ENCODE measurements at places on chromosomes 3 and 15.

- DNase-seq = no peak
Measured at GRCh38 chr15:35305946-35306345, 220.9 kb upstream of the NANOGP8 start.

- DNase-seq = no peak
Measured at GRCh38 chr3:30428251-30428650, 178.2 kb upstream of the TGFBR2 start.

- no peak for DNase-seq
Measured at GRCh38 chr15:81473177-81473576, 99.2 kb upstream of the TMC3 start.

DNA sequence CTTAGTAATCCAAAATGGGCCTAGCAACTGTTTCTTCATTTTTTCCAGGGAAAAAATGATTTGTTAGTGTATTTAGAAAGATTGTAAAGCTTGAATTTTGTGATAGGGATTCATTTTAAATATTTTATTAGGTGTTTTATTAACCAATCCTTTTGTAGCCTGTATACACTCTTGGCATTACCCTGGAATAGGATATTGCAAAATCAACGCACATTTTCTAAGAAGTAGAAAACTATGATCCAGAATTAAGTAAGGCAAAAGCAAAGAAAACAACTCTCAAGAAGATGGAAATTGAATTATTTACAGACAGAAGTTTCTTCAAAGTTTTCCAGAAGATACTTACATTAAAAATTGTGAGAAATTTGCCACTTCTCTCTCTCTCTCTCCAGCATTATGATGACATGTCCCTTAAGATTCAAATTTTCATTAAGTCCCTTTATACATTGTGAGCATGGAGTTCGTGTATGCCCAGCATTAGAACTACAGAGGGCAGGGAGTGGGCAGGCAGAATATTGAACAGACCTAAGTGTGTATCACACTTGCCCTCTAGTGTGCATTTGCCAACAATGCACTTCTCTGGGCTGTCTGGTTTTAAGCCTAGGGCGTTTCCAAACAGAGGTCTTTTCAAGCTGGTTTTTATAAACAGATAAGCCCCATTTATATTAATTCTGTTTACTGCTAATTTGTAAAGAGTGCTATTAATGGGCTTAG, 28.5 kb upstream of the CMSS1 start:
- peak; percentile 4 for DNase-seq

- DNase-seq = no peak
Measured at GRCh38 chr15:41238100-41238499, 7.0 kb downstream of the CHP1 start.

DNA sequence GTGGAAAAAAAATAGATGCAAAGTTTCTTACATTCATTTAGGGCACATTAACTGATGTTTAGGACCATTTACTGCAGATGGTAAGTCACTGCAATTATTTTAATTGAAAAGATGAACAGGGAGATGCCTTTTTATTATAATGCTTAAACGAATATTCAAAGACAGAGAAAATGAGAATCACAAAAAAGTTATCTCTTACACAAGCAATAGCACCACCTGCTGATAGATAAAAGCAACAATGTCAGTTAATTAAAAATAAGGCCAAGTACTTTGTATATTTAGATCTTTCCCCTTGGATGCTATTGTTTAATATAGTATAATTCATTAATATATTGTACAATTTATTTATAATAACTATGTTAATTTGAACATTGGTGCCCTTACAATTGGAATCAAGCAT, 55.9 kb downstream of the IFT80 start:
- DNase-seq = no peak

GRCh38 chr3:122697952-122698620, 17.4 kb downstream of the PARP14 start:
- no peak for DNase-seq

DNA sequence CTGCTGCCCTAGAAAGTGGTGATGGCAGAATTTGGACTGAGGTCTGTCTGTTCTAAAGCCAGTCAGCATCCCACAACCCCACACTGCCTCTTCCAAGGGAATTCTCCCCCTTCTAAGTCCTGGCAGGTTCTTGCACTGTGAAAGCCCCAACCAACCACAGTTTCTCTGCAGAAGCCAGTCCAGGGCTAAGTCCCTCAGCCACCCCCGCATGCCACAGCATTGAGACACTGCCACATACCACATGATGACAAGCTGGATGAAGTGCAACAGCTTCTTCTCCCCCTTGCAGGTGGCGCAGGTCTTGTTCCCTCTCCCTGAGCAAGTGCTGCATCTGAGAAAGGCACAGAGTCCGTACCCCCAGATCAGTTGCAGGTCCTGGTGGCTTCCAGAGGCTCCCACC, 18.6 kb downstream of the SSUH2 start:
- DNase-seq = no peak

DNA sequence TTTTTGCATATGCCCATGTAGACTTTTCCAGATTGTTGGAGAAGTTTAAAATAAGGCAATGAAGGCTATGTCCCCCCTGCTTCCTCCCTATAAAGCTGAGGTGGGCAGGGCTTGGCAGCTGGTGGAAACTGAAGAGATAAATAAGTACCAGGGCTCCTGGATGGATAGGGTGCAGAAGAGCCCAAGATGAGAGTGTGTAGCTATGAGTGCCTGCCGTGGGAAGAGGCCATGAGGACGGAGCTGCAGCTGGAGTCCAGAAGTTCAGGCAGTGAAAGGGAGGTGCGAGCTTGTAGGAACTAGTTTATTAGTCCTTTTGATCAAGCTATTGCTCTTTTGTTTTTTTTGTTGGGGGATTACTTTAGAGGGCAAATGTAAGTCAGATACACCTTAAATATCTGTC, 52.4 kb downstream of the PHLDB2 start:
- DNase-seq = no peak

GRCh38 chr3:46609212-46609721, 3.1 kb upstream of the FAM240A start:
- DNase-seq = no peak

GRCh38 chr15:65379986-65380385, 2.2 kb upstream of the IGDCC3 start:
- DNase-seq = no peak
